ENCODE measurements at places on chromosomes 1 and 21.

DNA sequence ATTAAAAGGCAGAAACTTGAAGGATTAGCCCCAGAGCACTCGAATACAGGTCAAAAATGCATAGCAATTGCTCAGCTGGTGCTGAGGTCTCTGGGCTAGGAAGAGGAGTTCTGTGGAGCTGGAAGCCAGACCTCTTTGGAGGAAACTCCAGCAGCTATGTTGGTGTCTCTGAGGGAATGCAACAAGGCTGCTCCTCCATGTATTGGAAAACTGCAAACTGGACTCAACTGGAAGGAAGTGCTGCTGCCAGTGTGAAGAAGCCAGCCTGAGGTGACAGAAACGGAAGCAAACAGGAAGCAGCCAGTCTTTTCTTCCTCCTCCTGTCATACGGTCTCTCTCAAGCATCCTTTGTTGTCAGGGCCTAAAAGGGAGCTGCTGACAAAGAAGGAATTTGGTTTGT lies 233.4 kb upstream of the FGGY start:
- no peak for DNase-seq

DNA sequence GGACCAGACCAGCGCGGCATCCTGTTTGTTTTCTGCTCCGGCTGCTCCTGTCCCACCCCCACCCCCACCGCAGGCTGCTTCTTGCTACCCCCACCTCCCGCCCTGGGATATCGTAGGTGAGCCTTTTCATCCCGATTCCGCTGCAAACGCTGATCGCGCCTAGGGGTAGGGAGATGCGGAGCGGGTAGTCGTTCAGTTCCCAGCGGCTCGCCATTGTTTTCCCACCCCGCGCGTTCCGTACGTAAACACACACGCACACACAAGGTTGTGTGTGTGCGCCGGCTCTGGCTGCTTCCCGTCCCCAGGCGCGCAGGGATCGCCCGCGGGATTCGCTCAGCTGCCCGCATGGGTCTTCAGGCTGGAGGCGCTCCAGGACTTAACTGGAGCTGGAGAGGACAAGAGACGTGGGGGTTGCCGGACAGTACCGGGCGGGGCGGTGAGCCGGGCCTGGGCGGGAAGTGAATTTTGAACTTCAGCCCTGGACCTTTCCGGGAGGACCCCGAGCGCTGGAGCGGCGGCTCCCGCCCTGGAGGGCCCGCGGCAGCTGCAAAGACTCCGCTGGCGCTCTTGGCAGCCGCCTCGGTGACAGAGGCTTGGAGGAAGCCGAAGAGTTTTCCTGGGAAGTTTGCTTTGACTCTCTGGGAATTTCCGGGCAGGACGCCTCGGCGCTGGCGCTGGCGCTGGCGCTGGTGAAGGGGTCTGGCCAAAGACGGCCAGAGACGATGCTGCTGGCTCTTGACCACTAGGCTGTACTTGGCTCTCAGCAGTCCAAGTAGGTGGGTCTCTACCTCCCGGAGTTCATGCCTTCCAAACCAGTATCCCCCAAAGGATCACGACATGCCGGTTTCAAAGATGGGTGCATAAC lies 1.6 kb downstream of the SOX13 start:
- no peak for DNase-seq

GRCh38 chr1:53331446-53332185 lies 3.7 kb upstream of the LRP8 start:
- no peak for DNase-seq

GRCh38 chr1:53172426-53173128 lies 24.0 kb upstream of the CPT2 start:
- DNase-seq = peak; percentile 30

DNA sequence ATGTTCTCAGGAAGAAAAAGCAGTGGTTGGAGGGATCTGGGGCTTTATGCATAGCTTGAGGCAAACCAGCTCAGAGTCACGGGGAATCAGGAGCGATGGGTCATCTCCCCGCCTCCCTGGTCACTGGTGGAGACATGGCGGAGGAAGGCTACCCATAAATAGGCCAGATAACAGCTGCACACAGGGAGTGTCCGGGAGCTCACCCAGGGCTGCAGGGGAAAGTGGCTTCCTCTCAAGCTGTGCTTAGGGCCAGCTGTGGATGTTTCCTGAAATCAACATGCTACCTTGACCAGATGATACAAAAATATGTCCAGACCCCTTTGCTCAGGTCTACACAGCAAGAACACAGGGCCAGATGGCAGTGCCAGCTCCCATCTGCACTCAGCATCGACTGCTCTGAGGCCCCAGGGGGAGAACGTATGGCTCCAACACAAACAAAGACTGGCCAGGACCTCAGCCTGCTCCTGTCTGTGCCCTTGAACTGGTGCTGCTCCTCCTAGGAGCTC lies 27.1 kb upstream of the RERE start:
- no peak for DNase-seq

- DNase-seq = no peak
These were observed 138.5 kb downstream of the ZZZ3 start for GRCh38 chr1:77543822-77544448.

- no peak for DNase-seq
These were observed 130.1 kb downstream of the SIM2 start for GRCh38 chr21:36828891-36829515.

- no peak for DNase-seq
These were observed 1.3 kb upstream of the HES4 start for GRCh38 chr1:1001057-1001783.

GRCh38 chr21:29133796-29134195 lies 3.4 kb downstream of the MAP3K7CL start:
- no peak for DNase-seq

DNA sequence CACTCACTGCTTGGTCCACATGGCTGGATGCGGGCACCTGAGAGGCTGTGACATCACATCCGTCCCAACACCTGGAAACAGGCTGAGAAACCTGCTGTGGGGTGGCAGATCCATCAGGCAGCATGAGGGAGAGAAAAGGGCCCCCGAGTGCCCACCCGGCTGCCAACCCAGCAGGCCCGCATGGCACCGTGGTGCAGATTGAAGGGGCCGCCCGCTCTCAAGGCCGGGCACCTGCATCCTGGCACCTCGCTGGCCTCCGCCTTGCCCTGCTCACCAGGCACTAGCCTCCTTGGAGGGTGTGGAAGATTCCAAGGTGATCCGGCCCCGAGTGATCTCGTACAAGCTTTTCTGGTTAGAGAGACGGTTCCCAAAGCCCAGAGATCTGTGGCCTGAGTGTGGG lies 110.5 kb downstream of the PRDM16 start:
- DNase-seq = no peak

GRCh38 chr1:56077206-56077605 lies 502.2 kb downstream of the PLPP3 start:
- DNase-seq = no peak

- DNase-seq = no peak
These were observed 4.9 kb downstream of the SH3BGR start for GRCh38 chr21:39456665-39457064.

- no peak for DNase-seq
These were observed 371.3 kb downstream of the PBX1 start for GRCh38 chr1:164930241-164930640.

GRCh38 chr1:154213274-154213673 lies 7.1 kb upstream of the CFAP141 start:
- no peak for DNase-seq

- no peak for DNase-seq
These were observed 13.8 kb downstream of the CNIH3 start for GRCh38 chr1:224629965-224630364.

DNA sequence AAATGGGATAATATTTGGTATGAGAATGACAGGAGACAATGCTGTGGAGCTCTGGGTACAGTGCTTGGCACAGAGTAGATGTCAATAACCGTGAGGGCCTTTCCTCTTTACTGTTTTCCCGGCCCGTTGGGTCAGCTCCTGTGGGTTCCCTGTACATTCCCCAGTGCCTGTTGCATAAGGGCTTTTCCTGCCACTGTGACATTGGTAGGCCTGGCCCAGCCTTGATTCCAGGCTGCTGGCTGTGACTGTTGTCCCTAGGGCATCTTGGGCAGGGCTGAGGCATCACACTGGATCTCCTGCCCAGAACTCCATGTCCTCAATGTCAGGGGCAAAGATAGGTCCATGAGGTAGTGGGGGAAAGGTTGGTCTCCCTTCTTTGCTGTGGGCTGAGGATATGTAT lies 25.8 kb upstream of the MYCL start:
- DNase-seq = no peak

DNA sequence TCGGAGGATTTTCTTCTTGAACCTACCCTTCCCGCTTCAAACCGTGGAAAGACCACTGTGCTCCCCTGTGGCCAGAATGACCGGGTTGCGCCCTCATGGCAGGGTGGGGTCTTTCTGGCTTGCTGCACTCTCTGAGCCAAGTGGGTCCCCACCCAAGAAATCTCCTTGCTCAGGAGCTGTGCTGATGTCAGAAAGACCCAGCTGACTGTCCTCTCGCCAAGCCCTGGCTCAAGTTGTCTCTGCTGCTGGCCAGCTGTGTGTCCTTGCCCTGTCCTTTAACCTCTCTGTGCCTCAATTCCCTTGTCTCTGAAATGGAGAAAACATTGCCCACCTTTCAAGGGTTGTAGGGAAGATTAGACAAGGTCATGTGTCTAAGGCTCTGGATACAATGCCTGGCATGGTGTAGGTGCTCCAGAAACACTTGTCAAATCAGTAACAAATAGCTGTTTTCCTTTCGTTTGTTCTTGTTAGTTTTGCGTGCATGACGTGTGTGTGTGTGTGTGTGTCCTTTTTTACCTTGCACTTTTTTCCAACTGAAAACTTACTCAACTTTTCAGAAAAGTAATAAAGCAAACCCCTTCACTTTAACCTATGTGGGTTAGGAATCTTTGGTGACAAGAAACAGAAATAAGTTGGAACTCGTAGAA lies 41.1 kb upstream of the RPL11 start:
- no peak for DNase-seq
